Stimulated activated CD4-positive, alpha-beta T cell treated with anti-CD3 and anti-CD28 coated beads, Interleukin-4, amount 100 ng/mL, for 48 hours (primary cell): ENCODE measurements at places on chromosomes 11 and 22.

GRCh38 chr22:26286091-26286820 lies 117.0 kb downstream of the SEZ6L start:
- DNase-seq: no peak

- no peak for DNase-seq
These were observed 57.2 kb upstream of the PRDM11 start for GRCh38 chr11:45089251-45089650.

DNA sequence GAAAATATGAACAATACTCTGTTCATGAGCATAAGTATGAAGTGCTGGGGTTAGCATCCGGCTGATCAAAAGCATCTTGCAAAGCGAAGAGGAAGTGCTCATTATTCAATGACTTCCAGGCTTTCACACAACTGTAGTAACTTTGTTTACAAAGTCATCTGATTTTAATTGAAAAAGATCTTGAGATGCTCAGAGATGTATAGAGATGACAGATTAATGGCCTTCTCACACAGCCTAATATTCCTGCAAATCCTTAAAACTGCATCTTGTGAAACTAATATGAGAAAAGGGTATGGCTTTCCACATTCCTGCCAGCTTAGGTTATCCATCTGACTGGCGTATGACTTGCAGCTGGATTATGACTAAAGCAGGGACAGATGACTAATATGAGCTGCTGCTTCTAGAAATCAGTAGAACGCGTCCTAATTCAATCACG lies 125.4 kb downstream of the CASP12 start:
- DNase-seq: no peak

- no peak for DNase-seq
These were observed 28.6 kb upstream of the NCAM1 start for GRCh38 chr11:112932593-112932992.

DNA sequence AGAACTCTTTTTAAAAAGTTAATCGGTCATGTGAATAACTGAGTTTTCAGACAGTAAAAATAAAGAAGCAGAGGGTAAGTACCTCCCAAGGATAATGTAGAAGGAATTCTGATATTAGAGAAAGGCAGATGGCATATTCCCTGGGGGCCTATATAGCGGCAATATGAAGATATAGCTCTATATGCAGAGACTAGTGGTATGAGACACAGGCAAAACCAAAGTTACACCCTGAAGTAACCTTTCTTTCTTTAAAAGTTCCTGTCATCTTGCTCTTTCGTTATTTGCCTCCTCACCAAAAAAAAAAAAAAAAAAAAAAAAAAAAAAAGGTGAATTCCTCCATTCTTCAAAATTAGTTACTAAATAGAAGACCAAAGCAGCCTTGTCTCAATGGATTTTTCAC lies 76.2 kb upstream of the ARHGAP32 start:
- DNase-seq: no peak
